CD4-positive, alpha-beta T cell treated with Interleukin-4 for 4 hours (primary cell): ENCODE measurements at places on chromosomes 5 and 9.

DNA sequence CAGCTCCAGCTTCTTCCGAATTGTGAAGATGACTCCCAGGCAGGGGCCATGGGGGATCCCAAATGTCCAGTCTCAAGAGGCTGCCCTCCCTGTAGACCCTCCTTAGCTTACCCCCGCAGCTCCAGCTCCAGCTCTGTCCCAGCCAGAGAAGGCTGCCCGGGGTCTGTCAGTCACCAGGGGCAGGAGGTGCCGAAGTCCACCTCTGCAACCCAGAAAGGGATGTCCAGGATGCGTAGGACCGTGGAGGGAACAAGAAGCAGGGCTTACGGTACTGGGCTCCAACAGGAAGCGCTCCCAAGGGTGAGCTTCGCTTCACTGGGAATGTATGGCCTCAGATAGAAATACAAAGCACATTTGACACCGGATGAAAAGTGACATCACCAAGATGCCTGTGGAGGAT, 6.0 kb downstream of the IPPK start:
- no peak for DNase-seq

DNA sequence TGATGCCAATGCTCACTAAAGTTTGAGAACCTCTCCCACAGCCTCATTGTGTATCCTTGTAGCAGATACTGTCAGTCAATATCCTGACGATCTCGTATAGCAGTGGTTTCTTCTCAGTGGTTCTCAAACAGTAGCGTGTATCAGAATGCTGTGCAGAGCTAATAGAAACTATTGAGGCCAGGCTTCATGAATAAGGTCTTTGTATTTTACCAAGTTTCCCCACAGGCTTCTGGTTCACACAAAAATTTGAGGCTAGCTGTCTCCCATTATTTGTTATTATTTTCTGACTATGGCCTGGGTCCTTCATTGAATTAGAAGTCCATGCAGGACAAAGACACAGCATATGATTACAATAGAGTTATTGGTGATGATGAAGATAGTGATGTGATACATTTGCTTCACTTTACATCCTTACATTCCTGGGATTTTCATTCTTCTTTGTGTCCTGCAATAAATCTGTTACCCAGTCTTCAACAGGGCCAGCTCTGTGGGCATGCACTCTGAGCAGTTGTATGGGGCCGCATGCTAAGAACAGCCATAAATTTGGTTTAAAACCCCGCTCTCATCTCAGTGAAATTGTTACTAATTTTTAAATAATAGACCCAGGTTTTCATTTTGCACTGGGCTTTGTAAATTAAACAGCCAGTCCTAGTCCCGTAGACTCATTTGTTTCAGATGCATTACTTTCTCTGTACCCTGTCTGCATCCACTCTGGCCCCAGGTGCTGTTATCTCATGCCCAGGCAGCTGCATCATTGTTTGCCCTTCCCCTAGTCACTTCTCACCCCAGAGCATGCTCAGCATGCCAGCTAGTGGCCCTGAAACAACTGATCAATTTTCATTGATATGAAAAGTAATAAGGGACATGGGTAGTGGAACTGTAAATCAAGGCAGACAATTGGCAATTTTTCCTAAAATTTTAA, 199.9 kb upstream of the PIK3R1 start:
- DNase-seq, result no peak

DNA sequence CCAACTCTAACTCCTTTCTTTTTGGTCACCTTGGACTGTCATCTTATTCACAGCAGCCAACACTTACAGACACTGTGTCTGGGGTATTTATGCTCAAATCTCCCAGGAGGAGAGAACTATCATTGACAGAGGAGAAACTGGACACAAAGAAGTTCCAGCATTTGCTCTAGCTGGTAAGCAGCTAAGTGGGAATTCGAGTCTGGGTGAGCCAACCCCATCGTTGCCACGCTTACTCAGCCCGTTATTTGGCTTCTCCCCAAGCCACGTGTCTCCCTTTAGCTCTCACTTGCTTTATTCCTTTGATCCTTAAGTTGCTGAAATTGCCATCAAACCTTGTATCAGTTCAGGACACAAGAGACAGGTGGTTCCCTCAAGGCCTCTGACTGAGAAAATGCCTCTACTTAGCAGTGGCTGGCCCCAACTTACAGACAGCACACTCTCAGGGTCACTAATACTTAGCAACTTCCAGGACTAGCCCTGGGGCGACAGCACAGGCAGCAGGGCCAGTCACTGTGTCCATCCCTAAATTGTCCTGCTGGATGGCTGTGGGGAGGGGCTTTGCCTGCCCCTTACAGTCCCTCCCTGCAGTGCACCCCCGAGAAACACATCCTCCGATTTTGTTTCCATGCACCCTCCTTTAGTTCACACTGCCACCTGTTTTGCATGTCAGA, 1.4 kb downstream of the SLC36A2 start:
- no peak for DNase-seq

GRCh38 chr5:179132586-179133355, 72.6 kb downstream of the ZNF354C start:
- DNase-seq, result no peak

DNA sequence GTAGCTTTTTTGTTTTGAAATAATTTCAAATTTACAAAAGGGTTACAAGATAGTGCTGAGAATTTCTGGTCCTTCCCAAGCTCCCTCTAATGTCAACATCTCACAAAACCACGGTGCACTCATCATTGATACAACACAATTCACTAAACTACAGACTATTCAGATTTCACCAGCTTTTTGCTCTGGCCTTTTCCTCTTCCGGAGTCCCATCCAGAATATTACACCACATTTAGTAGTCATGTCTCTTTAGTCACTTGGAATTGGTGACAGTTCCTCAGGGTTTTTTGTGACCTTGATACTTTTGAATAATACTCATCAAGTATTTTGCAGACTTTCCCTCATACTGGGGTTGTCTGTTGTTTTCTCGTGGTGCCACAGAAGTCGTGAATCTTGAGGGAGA, 484.0 kb downstream of the GADD45G start:
- DNase-seq, result no peak

DNA sequence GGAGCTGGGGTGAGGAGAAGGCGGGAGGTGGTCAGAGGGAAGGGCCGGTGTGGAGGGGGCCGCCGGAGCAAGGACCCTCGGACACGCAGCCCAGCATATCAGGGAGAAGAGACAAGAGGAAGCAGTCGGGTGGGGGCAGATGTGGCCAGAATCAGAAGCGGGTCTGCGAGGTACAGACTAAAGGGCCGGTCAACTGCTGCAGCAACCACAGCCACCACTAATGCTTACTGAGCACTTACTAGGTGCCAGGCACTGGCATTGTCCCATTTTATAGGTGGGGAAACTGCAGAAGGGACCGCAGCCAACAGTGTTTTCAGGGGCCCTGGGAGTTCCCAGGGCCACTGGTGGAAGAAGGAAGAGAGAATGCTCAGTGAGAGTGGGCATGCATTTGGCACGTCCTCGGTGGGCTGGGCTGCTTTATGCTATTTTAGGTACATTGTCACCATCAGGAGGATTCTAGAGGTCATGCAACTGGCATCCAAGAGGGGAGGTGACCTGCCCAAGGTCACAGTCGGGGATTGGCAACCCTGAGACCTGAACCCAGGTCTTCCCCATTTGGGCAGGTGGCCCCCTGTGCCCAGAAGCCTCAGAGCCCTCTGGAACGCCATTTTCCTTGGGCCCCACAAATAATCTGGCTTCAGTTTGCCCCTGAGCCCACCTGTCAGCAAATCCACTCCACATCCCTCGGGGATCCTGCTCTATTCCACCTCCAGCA, 53.4 kb downstream of the DUSP1 start:
- no peak for DNase-seq

GRCh38 chr5:143698574-143698973, 113.4 kb upstream of the HMHB1 start:
- no peak for DNase-seq

GRCh38 chr9:134025606-134026541, 593 bp downstream of the BRD3OS start:
- DNase-seq, result peak; percentile 26

DNA sequence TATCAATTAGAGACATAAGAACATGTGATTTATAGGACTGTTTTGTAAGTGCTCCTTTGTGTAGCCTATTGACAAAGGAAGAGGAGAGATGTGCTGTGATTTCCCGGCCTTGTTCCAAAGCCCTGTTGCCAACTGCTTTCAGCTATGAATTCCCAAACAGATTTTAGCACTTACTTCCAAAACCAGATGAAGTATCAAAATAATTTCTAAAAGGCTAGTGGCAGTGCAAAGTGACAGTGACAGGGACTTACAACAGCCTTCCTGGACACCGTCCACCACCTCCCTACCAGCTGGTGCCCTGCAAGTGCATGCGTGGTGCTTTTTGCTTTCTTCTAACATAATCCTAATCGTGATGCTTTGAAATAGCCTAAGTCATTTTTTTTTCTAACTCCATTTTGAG, 254.1 kb upstream of the ACTBL2 start:
- DNase-seq, result no peak

GRCh38 chr5:175220549-175220948, 223.4 kb downstream of the DRD1 start:
- no peak for DNase-seq

- DNase-seq, result no peak
Measured at GRCh38 chr9:129484352-129485000, 136.4 kb downstream of the C9orf50 start.

DNA sequence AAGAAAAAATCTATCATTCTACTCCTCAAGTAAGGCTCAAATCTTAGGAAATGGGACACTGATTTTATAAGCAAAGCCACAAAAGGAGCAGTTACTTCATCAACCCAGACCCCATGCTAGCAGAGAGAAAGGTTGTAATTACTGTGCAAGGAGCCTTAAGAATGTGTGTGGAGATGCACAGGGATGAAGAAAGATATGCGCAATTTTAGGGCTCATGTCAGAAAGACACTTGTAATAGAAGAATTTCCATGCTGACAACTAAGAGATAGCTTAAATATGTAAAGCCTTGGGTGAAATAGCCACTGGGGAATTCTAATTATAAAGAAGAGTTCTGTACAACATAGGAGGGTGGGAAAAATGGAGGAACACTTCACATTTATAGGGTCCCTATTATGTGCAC, 141.8 kb downstream of the CRB2 start:
- no peak for DNase-seq

DNA sequence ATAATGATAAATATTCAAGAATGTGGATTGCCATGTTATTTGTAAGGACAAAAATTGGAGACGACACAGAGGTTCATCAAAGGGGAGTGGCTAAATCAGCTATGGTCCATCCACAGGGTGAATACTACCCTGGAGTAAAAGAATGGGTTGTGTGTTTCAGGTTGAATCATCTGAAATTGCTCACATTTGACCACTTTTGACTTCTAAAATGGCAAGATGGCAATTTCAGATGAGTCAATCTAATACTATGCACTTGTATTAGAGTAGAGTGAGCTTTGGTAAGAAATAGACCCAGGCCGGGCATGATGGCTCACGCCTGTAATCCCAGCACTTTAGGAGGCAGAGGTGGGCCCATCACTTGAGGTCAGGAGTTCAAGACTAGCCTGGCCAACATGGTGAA, 131.8 kb downstream of the GAPVD1 start:
- DNase-seq, result no peak

GRCh38 chr5:90658620-90659019, 100.0 kb downstream of the ADGRV1 start:
- no peak for DNase-seq

DNA sequence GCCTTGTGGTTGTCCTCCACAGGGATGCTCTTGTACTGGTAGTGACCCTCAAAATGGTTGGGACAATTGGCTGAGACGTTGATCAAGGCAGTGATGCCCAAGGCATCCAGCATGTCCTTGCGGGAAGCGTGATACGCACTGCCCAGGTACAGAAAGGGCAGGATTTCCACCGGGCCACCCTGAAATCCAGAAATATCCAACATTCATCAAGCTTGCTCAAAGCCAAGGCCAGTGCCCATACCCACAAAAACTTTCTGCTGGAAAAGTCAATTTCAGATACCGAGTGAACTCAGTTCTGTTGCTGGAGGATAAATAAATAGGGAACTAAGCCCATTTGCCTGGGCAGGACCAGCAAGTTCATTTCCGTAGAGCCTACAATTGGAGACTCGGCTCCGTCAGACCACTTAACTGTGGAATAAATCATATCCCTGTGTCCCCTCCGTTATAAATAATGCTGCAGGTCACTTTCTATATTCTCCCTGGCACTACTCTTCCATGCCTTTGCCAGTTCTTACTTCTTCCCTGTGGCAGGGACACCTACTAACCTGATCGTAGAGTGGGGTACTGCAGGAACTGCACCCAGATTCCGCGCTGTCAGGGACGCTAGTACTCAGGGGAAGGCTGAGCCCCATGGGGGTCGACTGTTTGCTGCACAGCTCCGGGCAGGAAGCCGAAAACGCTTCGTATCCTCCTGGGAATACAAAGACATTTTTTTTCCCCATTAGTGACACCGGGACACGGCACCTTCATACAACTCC, 1.2 kb downstream of the DUSP1 start:
- DNase-seq, result peak; percentile 16

DNA sequence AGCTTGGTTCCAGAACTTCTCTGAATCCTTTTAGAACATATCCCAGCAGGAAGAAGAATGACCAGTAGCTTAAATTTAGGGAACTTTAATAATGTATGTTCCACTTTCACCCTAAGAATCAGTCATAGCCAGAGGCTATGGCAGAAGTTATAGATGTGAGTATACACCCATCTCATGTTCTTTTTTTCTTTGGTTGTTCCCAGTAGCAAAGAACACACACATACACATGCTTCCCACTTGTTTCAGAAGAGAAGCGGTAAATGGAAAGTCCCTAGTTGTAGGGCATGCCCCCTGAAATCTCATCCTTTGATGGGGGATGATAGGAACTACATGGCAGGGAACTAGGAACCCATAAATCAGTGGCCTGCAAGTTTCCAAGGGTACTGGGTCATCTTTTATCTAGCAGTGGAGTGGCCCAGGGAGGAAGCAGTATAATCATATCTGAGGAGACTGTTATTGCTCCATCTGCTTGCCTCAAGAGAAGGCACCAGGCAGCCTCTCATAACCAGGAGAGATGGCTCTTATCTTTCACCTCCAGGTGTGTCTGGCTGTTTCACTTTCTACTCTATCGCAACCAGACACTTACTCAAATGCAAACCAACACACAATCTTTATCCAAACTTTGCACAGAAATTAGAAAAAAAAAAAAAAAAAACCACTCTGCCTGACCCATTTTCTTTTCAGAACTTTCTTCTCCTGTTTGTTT, 109.5 kb downstream of the SNCAIP start:
- no peak for DNase-seq

DNA sequence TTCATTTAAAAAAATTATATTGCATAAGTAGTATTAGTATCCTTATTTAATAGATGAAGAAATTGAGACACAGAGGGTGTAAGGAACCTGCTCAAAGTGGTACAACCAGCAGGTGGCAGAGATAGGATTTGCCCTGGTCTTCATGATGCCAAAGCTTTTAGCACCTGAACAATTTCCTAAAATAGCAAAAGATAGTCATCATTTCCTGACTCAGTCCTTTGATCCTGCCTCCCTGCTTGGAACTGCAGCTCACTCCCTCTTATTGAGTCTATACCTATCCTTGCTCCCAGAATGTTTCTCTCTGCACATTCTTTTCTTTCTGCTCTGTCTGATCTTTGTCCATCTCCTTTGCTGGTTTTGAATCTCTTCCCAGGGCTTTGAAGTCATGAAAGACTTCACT, 155.8 kb downstream of the FRMD3 start:
- DNase-seq, result no peak

DNA sequence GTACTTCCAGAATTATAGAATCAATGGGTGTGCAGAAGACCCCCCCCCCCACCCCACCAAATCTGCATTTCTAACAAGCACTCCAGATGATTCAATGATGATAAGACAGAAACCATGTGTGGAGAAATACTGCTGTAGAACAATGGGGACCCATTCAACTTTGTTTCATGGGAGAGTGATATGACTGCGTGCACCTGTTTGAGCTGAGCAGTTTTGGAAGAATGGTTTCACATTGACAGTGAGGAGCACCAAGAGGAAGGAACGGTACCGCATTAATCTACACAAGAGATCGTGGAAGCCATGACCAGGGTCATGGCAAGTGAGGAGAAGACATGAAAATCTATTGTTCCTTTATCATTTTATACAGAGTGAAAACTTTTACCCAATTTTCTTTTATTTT, 202.7 kb downstream of the CD180 start:
- DNase-seq, result no peak
